ENCODE measurements at places on chromosomes 13 and 19.

DNA sequence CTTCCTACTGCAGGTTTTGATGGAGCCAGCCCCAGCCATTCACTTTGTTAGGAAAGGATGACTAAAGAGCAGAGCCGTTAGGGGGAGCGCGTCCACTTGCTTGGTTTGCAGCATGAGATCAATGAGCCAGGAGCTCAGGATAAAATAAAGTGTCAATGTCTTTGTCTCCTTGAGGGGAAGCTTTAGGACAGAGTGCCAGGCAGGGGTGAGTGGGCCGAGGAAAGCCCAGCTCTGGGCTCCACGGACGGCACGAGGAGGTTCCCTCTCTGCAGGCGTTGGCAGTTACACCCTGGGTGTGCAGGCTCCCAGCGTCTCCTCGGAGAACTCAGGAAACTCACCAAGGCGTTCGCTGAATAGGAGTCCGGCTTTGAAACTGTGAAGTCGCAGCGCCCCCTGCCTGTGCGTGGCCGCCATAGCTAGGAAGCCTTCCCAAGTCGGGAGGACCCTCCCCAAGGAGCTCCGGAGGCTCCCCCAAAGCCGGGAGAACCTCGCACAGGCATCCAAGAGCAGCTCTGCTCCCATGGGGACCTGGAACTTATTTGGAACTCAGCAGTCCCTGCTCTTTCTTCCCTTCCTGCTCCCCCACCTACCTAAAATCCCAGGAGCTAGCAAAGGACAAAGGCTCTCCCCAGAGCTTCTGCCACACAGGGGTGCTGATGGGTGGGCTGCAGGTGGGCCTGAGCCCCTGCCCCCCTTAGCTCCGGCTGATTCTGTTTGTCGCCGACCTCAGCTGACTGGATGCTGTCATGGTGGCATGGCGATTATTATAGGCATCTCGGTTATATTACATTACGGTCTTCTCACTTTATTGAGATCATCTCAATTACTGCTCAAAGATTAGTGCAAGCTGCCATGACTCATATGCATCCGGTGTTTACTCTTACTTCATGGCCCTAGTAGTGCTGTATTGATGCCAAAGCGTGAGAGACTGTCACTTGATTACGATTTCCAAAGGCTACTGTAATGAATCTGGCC, 34.4 kb downstream of the GSX1 start:
- peak; percentile 49 for DNase-seq

DNA sequence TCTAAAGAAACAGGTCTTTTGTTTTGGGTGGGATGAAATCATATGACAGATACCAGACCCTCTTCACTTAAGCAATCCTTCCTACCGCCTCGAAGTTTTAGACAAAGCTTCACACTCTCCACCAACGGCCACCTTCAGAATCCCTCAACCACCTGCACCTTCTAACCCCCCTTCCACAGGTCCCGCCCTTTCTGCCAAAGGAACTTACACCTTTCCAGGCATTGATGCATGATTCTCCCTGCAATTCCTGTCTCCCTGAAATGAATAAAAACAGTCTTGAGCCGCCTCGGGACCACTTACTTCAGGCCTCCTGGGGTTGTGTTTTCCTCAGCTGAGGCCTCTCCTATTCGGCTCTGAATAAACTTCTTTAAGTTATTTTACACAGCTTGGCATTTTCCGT, 859 bp downstream of the ZNF433 start:
- DNase-seq: no peak

DNA sequence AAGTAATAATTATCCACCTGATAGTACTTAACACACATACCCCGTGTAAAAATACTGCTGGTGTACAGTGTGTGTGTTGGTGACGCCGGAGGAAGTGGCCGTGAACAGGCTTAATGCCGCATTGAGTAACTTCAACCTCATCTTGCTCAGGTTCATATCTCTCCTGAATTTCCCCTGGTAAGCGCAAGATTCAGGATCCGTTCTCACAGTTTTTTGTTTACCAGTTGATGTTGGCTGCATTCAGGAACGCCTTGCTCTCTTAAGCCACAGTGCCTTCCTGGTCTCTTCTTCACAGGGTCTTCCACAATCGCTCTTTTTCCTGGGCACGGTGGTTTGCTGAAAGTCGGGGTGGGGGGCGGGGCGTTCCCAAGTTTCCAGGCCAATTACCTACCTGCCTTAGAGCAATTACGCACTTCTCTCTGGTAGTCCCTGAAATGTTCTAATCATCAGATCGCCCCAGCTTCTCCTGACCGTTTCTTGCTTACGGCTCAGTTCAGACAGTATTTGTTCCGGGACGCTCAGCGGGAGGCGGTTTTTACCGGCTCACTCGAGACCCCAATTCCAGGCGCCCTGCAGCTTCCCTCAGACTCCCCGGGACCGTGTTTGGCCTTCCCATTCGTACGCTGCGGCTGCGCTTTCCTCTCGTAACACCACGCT, 706 bp upstream of the DNAJC3 start:
- DNase-seq: no peak

- DNase-seq: no peak
These were observed 48.7 kb downstream of the ESD start for GRCh38 chr13:46748300-46748699.

GRCh38 chr19:41932720-41933332, 4.6 kb upstream of the ERFL start:
- no peak for DNase-seq

DNA sequence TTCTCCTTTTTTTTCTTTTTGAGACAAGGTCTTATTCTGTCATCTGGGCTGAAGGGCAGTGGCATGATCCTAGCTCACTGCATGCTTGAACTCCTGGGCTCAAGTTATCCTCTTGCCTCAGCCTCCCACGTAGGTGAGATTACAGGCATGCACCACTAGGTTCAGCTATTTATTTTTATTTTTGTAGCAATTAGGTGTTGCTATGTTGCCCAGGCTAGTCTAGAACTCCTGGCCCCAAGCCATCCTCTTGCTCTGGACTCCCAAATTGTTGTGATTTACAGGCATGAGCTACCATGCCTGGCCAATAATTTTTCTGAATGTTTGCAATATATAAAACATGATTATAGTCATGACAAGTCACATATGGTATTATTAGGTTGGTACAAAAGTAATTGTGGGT, 161.1 kb upstream of the ATXN8OS start:
- no peak for DNase-seq

DNA sequence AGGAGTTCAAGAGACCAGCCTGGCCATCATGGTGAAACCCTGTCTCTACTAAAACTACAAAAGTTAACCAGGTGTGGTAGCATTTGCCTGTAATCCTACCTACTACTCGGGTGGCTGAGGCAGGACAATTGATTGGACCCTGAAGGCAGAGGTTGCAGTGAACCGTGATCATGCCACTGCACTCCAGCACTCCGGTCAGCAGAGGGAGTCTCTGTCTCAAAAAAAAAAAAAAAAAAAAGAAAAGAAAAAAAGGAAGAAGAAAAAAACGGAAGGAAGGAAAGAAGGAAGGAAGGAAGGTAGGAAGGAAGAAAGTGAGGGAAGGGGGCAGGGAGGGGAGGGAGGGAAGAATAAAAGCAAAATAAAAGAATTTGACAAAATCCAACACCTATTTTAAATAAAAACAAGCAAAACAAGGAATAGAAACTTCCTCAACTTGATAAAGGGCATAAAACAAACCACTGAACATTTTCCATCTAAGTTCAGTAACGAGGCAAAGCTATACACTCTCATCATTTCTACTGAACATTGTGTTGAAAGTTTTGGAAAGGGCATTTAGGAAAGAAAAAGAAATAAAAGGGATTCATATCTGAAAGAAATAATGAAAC, 411.6 kb upstream of the SLITRK5 start:
- DNase-seq: no peak

- no peak for DNase-seq
These were observed 8.8 kb downstream of the FZR1 start for GRCh38 chr19:3514930-3515329.

- no peak for DNase-seq
These were observed 4.9 kb downstream of the ELOF1 start for GRCh38 chr19:11554160-11554559.

- no peak for DNase-seq
These were observed 41.2 kb downstream of the RUBCNL start for GRCh38 chr13:46345866-46346265.

DNA sequence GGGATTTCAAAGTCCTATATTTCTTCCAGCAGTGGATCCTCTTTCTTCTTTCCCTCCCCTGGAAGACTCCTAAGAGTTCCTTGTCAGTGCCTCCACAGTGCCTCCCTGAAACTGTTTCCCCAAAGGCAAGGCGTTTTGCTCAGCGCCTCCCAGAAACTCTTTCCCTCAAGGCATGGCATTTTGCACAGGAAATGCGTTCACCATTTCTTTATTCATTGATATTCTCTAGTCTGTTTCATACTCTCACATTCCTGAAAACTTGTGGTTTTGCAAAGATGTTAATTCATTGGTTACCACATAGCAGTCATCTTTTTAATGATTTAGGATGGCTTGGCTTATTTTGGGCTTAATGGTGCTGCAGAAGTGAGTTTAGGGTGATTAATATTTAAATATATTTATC, 177.3 kb upstream of the SLC10A2 start:
- DNase-seq: no peak
